ENCODE measurements at places on chromosomes 7 and 10.

DNA sequence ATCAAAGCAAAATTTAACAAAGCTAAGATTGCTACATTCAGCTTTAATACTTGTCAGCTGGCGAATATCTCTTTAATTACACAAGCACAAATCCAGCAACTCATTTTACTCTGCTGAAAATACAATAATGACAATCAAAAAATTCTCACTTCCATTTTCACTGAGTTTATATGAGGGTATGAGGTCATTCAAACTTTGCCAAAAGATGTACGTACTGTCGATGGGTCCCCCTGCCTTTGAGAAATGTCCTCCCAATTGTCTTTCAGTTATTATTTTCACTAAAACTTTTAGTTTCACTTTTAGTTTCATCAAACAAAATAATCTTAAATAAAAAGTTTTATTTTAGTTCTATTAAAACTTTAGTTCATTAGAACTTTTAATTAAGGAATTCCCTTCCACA lies 159.5 kb upstream of the WDR11 start:
- DNase-seq: no peak

DNA sequence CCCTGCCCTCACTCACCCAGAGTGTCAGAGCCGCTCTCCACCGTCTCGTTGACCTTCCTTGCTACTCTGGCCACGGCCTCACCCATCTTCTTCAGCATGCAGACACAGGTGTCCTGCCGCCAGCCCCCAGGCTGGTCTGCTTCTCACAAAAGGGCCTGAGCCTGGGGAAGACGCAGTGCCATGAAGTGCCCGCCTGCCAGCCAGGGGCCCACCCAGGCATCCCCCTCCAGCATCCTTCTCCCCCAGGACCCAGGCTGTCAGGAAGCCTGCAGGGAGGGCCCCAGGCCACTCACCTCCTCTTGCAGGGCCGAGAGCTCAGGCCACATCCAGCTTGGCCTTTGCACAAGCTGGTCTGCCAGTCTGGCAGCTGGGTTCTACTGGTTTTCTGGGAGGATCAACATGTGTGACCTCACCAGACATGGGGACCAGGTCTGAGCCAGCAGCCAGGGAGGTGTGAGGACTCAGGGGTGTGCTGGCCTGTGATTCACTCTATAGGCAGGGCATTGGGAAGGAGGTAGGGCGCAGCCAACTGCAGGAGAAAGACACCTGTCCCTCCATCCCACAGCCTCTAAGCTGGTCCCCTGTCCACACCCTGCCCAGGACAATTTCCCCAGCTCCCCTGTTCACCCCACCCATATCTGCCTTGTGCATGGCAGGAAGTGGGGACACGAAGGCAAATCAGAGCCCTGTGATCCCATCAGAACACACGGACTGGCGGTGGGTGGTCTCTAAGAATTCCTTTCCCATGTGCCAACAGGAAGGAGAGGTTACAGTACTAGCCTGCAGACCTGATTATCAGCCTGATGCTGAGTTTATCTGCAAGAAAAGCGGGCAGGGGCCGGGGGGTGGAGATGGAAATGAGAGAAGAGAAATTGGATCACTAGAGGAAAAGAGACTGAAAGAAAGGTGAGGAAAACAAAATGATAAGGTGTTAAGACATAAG lies 5.7 kb downstream of the LRRC20 start:
- no peak for DNase-seq

DNA sequence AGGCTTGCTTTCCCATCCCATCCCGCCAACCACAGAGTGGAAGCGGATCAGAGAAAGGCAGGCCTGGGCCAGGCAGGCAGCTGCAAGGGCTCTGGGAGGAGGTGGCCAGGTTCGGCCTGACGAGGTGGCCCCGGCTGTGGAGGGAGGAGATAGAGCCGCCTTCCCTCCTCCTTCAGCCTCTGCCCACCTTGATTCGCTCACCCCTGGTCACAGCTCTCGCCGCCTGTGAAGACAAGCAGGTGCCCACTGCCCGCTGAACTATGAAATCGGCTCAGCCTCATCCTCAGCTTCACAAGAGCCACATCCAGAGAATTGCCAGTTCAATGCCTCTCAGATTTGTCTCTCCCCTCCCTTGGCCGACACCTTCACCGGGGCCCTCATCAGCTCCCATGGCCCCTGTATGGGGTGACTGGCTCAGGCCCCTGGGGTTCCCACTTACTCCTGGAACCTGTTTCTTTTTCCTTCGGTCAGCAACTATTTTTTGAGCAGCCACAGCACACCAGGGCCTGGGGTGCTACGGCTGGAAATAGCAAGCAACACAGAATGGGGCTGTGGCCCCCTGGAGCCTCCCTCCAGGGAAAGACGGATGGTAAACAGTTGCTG lies 80.0 kb upstream of the CHST15 start:
- no peak for DNase-seq

- DNase-seq: no peak
These were observed 117.3 kb downstream of the SVIL start for GRCh38 chr10:29517352-29517923.

DNA sequence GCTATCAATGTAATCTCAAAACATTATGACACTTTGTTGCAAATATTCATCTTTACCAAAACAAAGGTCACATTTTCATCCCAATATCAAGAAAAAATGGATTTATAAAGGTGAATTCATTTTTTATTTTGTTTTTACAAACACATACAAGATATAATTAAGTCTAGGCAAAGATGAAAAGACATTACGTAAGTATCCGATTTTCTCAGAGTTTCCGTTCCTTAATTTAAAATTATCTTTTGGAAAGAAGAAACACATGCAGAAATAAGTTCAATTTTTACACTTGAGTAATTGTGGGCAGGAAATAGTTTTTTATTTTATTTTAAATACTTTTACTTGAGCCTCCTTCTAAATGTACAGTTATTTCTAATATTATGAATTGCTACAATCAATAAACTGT lies 24.6 kb downstream of the RTKN2 start:
- DNase-seq: no peak

- no peak for DNase-seq
These were observed 24.5 kb downstream of the STEAP1 start for GRCh38 chr7:90178679-90179278.

DNA sequence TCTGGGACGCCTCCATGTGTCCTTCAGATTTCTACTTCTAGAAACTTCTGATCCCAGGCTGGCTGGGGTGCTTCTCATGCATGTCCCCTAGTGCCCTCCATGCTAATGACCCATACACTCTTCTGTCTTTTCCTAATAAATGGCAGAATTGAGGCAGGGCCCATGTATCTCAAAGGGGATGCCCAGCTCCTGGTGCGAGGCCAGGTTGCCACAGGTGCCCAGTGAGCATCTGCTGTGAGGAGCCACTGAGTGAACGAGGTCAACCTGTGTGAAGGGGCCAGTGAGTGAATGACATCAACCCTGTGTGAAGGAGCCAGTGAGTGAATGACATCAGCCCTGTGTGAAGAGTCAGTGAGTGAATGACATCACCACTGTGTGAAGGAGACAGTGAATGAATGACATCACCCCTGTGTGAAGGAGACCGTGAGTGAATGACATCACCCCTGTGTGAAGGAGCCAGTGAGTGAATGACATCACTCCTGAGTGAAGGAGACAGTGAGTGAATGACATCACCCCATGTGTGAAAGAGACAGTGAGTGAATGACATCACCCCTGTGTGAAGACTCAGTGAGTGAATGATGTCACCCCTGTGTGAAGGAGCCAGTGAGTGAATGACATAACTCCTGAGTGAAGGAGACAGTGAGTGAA lies 478.9 kb downstream of the PTPRN2 start:
- DNase-seq: no peak

- no peak for DNase-seq
These were observed 39.9 kb upstream of the RABGEF1 start for GRCh38 chr7:66700633-66701131.

- DNase-seq: no peak
These were observed 271.1 kb downstream of the ADARB2 start for GRCh38 chr10:1465993-1466764.

All from stimulated activated naive CD4-positive, alpha-beta T cell treated with Interleukin-2 at 50 U/mL for 16 hours (primary cell).